ENCODE measurements at places on chromosomes 16 and 17.
A peak's percentile ranks its signal among the peaks of the same experiment; 100 is the strongest.

GRCh38 chr16:67966549-67967182, 1.8 kb downstream of the SLC12A4 start:
- peaks cover 44% of the 10 kb centered on the region for H3K4me1 ChIP-seq
- peaks cover 19% of the 10 kb centered on the region for H3K36me3 ChIP-seq
- peak overlapping the region; percentile 91 for H3K27ac ChIP-seq
- peak overlapping the region; percentile 97 for H3K4me3 ChIP-seq
- peak; percentile 43 for DNase-seq

- H3K36me3 ChIP-seq, result no peaks in the 10 kb centered on the region
- DNase-seq, result no peak
- no peak overlapping the region for H3K4me3 ChIP-seq
- H3K4me1 ChIP-seq, result no peaks in the 10 kb centered on the region
- no peaks in the 10 kb centered on the region for H3K27me3 ChIP-seq
These were observed 27.4 kb upstream of the CACNA1H start for GRCh38 chr16:1125471-1125870.

DNA sequence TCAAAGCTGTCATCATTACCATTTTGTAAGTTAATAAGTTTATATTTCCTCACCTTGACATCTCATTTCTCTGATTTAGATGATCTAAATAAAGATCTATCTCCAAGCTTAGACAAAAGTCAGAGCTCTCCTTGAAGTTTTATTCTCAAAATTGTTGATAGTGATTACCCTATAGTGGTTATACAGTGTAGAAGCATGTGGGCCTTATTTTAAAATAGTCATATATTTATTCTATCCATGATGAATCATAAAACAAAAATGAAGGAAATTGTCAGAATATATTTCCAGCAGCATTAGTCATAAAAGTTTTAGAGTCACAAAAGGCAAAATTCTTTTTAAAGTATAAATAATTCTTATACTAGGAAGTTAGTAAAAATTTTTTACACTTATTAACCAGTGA, 49.0 kb downstream of the RHOT1 start:
- no peak overlapping the region for H3K4me3 ChIP-seq
- DNase-seq, result no peak
- no peaks in the 10 kb centered on the region for H3K27me3 ChIP-seq
- peaks cover 18% of the 10 kb centered on the region for H3K36me3 ChIP-seq

DNA sequence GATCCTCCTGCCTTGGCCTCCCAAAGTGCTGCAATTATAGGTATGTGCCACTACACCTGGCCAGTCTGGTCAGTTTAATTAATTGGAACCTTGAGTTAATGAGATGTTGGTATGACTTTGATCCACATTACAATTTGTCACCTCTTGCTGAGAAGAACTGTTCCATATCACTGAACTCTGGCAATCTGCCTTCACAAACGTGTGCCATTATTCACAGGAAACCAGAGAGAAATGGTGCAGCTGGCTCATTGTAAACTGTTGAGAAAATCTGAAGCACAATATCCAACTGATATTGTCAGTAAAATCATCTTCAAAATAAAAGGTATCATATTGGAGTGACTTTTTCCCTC, 39.3 kb upstream of the YPEL2 start:
- H3K27ac ChIP-seq, result no peak overlapping the region
- peaks cover 18% of the 10 kb centered on the region for H3K4me1 ChIP-seq
- no peak for DNase-seq

GRCh38 chr16:86498155-86498670, 12.1 kb upstream of the FOXF1 start:
- peaks cover 53% of the 10 kb centered on the region for H3K4me1 ChIP-seq
- H3K4me3 ChIP-seq, result peak overlapping the region; percentile 62
- H3K27ac ChIP-seq, result no peak overlapping the region
- DNase-seq, result no peak
- H3K27me3 ChIP-seq, result peaks cover 100% of the 10 kb centered on the region

- peak overlapping the region; percentile 55 for H3K4me3 ChIP-seq
- H3K27ac ChIP-seq, result no peak overlapping the region
- H3K36me3 ChIP-seq, result no peaks in the 10 kb centered on the region
These were observed 1.3 kb upstream of the TBX4 start for GRCh38 chr17:61450641-61451537.

GRCh38 chr17:78803186-78803845, 21.2 kb upstream of the CYTH1 start:
- no peaks in the 10 kb centered on the region for H3K27me3 ChIP-seq
- no peak for DNase-seq
- H3K27ac ChIP-seq, result no peak overlapping the region
- H3K4me1 ChIP-seq, result no peaks in the 10 kb centered on the region
- H3K36me3 ChIP-seq, result peaks cover 77% of the 10 kb centered on the region
- H3K4me3 ChIP-seq, result no peak overlapping the region

DNA sequence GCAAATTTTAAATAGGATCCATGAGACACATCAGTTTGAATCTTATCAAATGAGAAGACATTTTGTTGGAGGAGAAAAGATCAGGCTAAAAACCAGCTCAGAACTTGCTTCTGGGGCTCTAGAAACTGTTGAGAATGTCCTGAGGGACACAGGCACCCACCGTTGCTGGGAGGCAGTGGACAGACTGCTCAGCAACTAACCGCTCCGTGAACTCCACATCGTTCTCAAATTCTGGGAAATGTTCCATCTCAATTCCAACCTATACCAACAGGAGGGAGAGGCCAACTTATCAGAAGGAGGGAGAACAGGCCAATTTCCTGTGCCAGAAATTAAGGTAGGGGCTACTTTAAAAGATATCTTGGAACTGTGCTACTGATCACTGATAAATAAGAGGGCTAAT, 8.3 kb downstream of the TAT start:
- no peak for DNase-seq
- H3K36me3 ChIP-seq, result no peaks in the 10 kb centered on the region
- H3K4me3 ChIP-seq, result no peak overlapping the region
- no peaks in the 10 kb centered on the region for H3K27me3 ChIP-seq
- H3K4me1 ChIP-seq, result peaks cover 14% of the 10 kb centered on the region

DNA sequence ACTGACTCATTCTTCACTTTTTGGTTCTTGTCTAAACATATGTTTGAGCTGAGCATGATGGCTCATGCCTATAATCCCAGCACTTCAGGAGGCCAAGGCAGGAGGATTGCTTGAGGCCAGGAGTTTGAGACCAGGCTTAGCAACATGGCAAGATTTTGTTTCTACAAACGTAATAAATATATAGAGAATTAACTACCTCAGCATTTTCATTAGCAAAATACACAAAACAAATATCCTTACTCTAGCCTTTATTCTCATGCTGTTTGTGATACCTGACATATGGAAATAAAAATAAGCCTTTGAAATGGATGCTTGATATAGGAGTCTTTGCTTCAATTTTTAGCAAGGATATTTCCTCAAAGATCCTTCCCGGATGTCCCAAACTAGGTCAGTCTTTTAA, 132.8 kb downstream of the ABCC1 start:
- no peak overlapping the region for H3K27ac ChIP-seq
- H3K4me3 ChIP-seq, result no peak overlapping the region
- no peaks in the 10 kb centered on the region for H3K27me3 ChIP-seq
- peaks cover 77% of the 10 kb centered on the region for H3K36me3 ChIP-seq
- DNase-seq, result no peak

DNA sequence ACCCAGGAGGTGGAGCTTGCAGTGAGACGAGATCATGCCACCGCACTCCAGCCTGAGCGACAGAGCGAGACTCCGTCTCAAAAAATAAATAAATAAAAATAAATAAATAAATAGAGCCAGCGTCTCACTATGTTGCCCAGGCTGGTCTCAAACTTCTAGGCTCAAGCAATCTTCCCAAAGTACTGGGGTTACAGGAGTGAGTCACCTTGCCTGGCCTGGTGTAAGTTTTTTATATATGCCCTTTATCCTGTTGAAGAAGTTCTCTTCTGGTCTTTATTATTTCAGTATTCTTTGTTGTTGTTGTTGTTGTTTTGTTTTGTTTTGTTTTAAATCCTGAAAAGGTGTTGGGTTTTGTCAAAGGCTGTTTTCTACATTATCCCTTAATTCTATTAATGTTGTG, 30.1 kb upstream of the ABCC1 start:
- no peaks in the 10 kb centered on the region for H3K27me3 ChIP-seq
- no peak overlapping the region for H3K4me3 ChIP-seq
- no peak overlapping the region for H3K27ac ChIP-seq
- no peaks in the 10 kb centered on the region for H3K36me3 ChIP-seq

GRCh38 chr17:47776330-47777197, 43.5 kb downstream of the TBX21 start:
- no peaks in the 10 kb centered on the region for H3K4me1 ChIP-seq
- H3K27me3 ChIP-seq, result peaks cover 38% of the 10 kb centered on the region
- H3K36me3 ChIP-seq, result no peaks in the 10 kb centered on the region

GRCh38 chr16:6913566-6913965, 419.1 kb upstream of the RBFOX1 start:
- no peak overlapping the region for H3K27ac ChIP-seq
- no peaks in the 10 kb centered on the region for H3K4me1 ChIP-seq
- H3K36me3 ChIP-seq, result peaks cover 80% of the 10 kb centered on the region

GRCh38 chr17:14353861-14354474, 53.1 kb downstream of the HS3ST3B1 start:
- H3K4me3 ChIP-seq, result no peak overlapping the region
- no peaks in the 10 kb centered on the region for H3K27me3 ChIP-seq
- peaks cover 11% of the 10 kb centered on the region for H3K4me1 ChIP-seq
- H3K27ac ChIP-seq, result no peak overlapping the region
- 0 out of 2 replicates have a peak, but pooled peaks cover under 1% of the 10 kb centered on the region for H3K36me3 ChIP-seq
